ENCODE measurements at places on chromosomes 5 and 9.

GRCh38 chr5:174090129-174090528, 44.6 kb downstream of the NSG2 start:
- no peak for DNase-seq

- DNase-seq, result no peak
Observed at GRCh38 chr9:124899845-124900244, 37.9 kb downstream of the ARPC5L start.

- DNase-seq, result no peak
Observed at GRCh38 chr9:89743216-89743572, 138.4 kb downstream of the GADD45G start.

- no peak for DNase-seq
Observed at GRCh38 chr9:15612962-15613361, 60.1 kb downstream of the CCDC171 start.

DNA sequence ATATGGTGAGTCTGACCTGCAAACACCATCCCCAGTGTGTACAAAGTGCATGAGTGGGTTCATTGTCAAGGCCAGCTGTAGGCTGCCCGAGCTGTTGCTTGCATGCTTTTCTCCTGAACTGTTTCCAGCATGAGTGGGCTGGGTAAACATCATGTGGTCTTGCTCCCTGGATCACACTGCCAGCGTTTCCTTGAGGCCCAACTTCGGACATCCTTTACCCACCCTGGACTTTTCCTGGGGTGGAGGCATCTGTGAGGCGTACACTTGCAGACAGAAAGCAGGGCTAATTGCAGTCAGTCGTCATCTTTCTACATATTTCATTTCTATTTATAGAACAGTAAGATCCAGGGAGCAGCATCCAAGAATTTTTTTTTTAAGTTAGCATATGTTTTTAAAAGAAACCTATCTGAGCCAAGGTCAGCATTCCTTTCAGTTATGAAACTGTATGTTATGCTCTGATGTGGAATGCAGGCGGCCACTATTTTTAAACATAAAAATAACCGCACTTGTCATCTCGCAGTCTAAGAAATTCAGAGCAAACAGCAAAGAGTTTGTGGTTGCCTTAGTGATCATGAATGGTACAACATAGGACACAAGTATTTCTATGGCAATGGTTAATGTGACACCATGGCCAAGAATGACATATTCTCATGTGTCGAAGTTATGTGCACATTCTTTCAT, 106.5 kb upstream of the DMRT1 start:
- no peak for DNase-seq

- DNase-seq, result no peak
Observed at GRCh38 chr5:65391591-65391990, 90.1 kb downstream of the ADAMTS6 start.

DNA sequence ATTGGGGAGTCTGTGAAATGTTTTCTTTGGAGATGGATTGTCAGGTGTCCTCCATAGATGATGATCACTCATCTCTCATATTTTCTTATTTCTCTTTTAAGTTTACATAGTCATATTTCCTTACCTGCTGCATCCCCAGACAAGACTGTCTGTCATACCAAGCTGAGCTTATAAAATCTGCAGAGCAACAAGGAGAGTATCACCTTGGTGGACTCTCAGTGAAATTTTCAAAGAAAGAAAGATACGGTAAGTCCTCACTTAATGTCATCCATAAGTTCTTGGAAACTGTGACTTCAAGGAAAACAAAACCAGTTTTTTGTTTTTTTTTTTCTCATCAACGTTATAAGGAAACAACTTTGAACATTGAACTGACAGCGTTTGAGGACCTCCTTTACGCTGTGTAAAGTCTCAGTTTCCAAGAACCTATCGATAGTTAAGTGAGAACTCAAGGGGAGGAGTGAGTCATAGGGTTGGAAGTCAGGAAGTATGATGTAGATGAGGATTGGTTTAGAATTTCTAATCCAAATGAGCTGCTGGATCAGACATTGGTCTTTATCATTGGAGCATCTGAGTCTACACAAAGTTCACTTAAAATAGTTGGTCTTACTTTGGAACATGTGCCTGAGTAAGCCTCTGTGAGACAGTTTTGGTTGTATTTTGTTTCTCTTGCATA, 45.5 kb downstream of the SPIN1 start:
- DNase-seq, result no peak

- no peak for DNase-seq
Observed at GRCh38 chr5:141916522-141916921, 7.1 kb upstream of the DELE1 start.

DNA sequence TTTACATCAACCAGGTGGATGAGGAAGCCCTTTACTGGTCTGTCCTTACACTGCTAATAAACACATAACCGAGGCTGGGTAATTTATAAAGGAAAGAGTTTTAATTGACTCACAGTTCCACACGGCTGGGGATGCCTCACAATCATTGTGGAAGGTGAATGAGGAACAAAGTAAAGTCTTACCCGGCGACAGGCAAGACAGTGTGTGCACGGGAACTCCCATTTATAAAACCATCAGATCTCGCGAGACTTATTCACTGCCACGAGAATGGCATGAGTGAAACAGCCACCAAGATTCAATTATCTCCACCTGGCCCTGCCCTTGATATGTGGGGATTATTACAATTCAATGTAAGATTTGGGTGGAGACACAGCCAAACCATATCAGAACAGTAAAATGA, 67.3 kb upstream of the GRAMD2B start:
- DNase-seq, result no peak

GRCh38 chr9:21244836-21245235, 5.0 kb upstream of the IFNA14 start:
- no peak for DNase-seq

- no peak for DNase-seq
Observed at GRCh38 chr9:82192211-82192610, 203.6 kb downstream of the SPATA31D1 start.

- no peak for DNase-seq
Observed at GRCh38 chr5:21826884-21827283, 1026.3 kb downstream of the CDH12 start.

DNA sequence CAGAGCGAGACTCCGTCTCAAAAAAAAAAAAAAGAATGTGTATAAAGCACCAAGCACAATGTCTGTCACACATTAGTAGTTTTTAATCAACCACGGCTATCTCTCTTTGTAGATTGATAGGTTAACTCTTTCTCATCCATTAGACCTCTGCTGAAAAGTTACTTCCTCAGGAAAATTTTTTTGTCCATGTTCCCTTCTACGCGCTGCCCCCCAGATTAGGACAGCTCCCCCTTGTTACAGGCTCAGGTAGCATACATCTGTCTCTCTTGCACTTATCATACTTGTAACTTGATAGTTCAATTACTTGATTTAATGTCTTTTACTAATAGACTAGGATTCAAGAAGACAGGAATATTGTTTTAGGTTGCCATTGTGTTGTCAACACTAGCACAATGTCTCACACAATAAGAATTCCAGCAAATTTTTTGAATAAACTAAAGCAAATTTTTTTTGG, 1.5 kb downstream of the SPDL1 start:
- DNase-seq, result no peak

DNA sequence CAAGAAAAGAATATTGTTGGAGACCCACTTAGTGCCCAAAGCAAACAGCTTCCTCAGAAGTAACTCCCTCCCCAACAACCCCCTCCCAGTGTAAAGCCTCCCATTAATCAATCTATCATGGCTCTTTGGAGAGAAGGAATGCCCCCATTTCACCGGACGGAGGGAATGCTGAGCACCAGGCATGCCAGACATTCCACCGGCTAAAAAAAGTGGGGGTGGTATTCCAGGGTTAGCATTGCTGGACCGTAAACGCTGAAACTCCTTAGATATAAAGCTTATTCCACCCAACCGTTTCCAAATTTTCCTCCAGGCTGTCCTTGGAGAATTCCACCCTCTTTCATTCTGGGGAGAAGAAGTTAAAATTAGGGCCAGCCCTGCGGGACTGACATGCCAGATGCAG, 363 bp upstream of the MAMDC2 start:
- DNase-seq, result no peak

DNA sequence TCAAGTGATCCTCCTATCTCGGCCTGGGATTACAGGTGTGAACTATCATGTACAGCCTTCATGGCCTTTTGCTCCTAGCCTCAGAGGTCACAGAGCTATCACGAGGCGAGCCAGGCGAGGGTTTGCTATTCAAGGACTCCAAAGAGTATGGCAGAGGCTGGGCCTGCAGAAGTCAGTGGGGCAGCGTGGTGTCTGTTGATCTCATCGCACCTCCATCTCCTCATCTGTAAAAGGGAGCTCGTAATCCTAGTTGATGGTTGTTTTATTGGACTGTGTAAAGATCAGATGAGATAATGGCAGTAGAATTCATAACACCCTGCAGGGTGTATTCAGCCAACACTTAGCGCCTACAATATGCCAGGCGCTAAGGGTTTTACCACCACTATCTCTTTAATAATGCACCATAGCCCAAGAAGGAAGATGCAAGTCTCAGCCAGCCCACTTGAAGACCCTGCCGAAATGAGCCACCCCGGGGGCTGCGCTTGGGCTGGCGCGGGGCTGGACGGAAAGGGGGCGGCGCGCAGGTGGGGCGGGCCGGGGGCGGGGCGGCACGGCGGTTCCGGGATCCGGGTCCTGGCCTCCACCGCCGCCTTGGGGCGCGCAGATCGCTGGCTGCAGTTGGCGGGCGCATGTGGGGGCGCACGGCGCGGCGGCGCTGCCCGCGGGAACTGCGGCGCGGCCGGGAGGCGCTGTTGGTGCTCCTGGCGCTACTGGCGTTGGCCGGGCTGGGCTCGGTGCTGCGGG, at the start of gene GALNT12:
Gene GALNT12 (plus strand): TSS at position 601 of the 744 bp plus-strand sequence. CDS start 29 bp downstream, at position 630.
- DNase-seq, result peak; percentile 53

GRCh38 chr9:107033966-107034365, 171.0 kb downstream of the ZNF462 start:
- no peak for DNase-seq

DNA sequence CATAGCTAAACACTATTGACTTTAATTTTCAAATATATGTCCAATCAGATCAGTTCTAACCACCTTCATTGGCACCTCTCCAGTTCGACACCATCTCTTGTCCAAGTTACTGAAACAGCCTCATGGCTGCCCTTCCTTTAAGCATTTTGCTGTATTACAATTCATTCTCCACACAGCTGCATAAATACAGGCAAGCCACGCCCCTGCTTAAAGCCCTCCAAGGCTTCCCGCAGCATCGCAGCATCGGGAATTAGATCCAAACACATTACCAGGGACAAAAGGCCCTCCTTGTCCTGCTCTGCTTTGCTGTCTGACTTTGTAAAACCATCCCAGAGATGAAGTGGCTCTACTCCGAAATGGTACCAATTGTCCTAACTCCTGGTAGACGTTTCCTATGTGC, 75.1 kb upstream of the RAI14 start:
- no peak for DNase-seq

DNA sequence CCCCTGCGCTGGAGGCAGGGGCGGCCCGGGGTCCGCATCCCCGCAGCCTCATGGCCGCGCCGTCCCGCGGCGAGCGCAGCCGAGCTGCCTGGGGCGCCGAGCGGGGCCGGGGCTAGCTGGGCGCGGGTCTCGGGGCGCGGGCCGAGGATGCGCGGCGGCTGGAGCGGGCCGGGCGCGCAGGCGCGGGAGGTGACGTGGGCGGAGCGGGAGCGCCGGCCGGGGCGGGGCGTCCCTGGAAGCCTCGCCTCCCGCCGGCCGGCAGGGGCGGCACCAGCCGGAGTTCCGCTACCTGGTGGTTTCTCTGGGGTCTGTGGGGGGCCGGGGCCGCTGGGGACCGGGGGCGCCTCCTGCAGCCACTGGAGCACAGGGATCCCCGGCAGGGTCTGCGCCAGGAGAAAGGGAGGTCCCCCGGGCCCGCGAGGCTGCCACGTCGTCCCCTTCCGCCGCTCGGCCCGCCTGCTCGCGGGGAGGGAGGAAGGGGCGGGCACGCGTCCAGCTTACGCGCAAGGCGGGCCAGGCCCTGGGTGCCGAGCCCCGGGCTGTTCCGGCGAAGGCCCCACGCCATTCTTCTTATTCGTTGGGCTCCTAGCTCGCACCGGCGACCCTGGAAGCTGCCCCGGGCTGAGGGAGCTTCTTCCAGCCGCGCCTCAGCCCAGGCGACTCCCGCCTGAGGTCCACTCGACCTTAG, at the start of gene LPCAT1:
Gene LPCAT1 (minus strand): TSS at position 168 of the 688 bp plus-strand sequence. CDS start 116 bp downstream, at position 52.
- DNase-seq, result peak; percentile 76

DNA sequence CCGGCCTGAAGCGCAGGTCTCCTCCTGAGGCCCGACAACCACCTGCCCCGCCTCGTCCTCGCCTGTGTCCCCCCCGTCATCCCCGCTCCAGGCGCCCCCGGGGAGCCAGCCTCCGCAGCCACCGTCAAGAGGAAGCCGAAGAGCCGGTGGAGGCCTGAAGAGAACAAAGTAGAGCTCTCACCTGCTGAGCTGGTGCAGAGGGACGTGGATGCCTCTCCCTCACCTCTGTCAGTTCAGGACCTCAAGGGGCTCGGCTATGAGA, 169.9 kb downstream of the HINT1 start:
- DNase-seq, result no peak

- DNase-seq, result no peak
Observed at GRCh38 chr5:78577071-78577807, 71.3 kb downstream of the LHFPL2 start.

GRCh38 chr9:113583511-113584427, 120.2 kb downstream of the RGS3 start:
- no peak for DNase-seq

DNA sequence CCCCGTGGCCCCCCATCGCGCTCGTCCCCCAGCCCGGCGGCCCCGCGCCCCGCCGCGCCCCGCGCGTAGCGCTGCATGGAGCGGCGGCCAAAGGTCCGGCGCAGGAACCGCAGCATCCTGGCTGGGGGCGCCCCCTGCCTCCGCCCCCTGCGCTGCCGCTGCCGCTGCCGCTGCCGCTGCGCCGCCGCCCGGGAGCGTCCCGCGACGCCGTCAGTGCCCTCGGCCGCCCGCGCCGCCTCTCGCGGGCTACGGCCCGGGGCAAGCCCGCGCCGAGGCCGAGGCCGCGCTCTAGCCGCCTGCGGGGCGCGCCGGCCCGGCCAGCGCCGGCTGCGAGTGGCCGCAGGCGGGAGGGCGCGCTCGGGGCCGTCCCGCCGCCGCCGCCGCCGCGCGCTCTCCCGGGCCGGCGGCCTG, 523 bp downstream of the EPB41L4B start:
- DNase-seq, result no peak

GRCh38 chr9:133160742-133161546, 2.8 kb downstream of the GBGT1 start:
- DNase-seq, result no peak

- DNase-seq, result no peak
Observed at GRCh38 chr9:121825031-121825691, 173.7 kb downstream of the DAB2IP start.

- no peak for DNase-seq
Observed at GRCh38 chr9:116837018-116837989, 150.2 kb downstream of the TRIM32 start.

DNA sequence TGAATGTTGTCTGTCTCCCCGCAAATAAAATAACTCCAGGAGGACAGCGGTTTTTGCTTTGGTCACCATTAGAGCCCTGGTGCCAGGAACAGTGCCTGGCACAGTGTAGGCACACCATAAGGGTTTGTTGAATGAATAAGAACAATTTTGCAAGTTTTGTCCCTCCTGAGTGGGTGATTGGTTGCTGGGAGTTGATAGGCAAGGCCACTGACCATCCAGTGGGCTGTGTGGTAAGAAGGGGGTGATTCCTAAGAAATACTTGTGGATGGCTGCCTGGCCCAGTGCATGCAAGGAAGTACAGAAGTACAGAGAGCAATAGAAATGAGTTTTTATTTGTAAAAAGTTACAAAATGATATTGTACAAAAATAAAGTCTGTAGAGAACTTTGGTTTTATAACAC, 27.5 kb downstream of the GDNF start:
- no peak for DNase-seq

- no peak for DNase-seq
Observed at GRCh38 chr5:128241051-128241695, 157.6 kb downstream of the SLC12A2 start.

Data from stimulated activated naive CD4-positive, alpha-beta T cell (primary cell).